ENCODE measurements at places on chromosomes 1 and 21.

DNA sequence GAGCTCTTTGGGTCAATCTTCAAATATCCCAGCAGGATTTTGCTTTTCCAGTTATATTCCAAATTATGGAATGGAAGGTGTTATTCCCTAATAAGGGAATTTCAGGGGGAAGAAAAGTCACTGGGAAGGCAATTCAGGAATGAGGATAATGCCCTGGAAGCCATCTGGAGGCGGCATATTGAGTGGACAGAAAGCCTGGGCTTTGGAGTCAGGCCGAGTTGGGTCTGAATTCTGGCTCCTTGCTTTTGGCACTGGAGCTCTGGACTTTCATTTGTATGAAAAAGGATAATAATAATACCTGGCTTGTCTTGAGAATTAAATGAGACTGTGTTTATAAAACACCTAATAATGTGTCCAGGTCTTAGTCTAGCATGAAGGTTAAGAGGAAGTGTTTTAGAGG, 16.5 kb downstream of the GREM2 start:
- no peaks in the 10 kb centered on the region for H3K27me3 ChIP-seq
- H3K4me1 ChIP-seq: no peaks in the 10 kb centered on the region
- no peaks in the 10 kb centered on the region for H3K36me3 ChIP-seq
- DNase-seq: no peak
- H3K4me3 ChIP-seq: no peak overlapping the region
- H3K27ac ChIP-seq: no peak overlapping the region

- no peak overlapping the region for H3K4me3 ChIP-seq
- H3K27ac ChIP-seq: no peak overlapping the region
- H3K4me1 ChIP-seq: 0 out of 2 replicates have a peak, but pooled peaks cover 4% of the 10 kb centered on the region
- no peak for DNase-seq
Observed at GRCh38 chr1:160092366-160093068, 5.9 kb downstream of the IGSF8 start.

GRCh38 chr1:81760477-81761097, 40.1 kb upstream of the ADGRL2 start:
- peak; percentile 5 for DNase-seq
- peaks cover 5% of the 10 kb centered on the region for H3K4me1 ChIP-seq
- no peaks in the 10 kb centered on the region for H3K27me3 ChIP-seq
- H3K36me3 ChIP-seq: no peaks in the 10 kb centered on the region

- no peak overlapping the region for H3K4me3 ChIP-seq
- DNase-seq: no peak
- H3K36me3 ChIP-seq: peaks cover 26% of the 10 kb centered on the region
- H3K27me3 ChIP-seq: no peaks in the 10 kb centered on the region
- peaks cover 31% of the 10 kb centered on the region for H3K4me1 ChIP-seq
- peak overlapping the region; percentile 5 for H3K27ac ChIP-seq
Observed at GRCh38 chr1:42937836-42938644, 20.6 kb downstream of the SLC2A1 start.

GRCh38 chr1:195195423-195196057, 1412.7 kb downstream of the KCNT2 start:
- no peak overlapping the region for H3K27ac ChIP-seq
- no peaks in the 10 kb centered on the region for H3K36me3 ChIP-seq
- H3K4me3 ChIP-seq: peak overlapping the region; percentile 38

GRCh38 chr1:47178020-47178419, 11.8 kb downstream of the PDZK1IP1 start:
- DNase-seq: no peak
- peaks cover 16% of the 10 kb centered on the region for H3K4me1 ChIP-seq
- H3K27me3 ChIP-seq: no peaks in the 10 kb centered on the region
- H3K27ac ChIP-seq: no peak overlapping the region

- H3K4me1 ChIP-seq: peaks cover 19% of the 10 kb centered on the region
- peaks cover 4% of the 10 kb centered on the region for H3K36me3 ChIP-seq
- no peak for DNase-seq
- H3K27ac ChIP-seq: peak overlapping the region; percentile 54
Observed at GRCh38 chr21:44940116-44940631, 345 bp downstream of the SLX9 start.

Data from SK-N-SH (cell line).